ENCODE measurements at places on chromosomes 1 and 21.

- no peak for DNase-seq
Observed at GRCh38 chr21:29704719-29705118, 235.1 kb downstream of the GRIK1 start.

DNA sequence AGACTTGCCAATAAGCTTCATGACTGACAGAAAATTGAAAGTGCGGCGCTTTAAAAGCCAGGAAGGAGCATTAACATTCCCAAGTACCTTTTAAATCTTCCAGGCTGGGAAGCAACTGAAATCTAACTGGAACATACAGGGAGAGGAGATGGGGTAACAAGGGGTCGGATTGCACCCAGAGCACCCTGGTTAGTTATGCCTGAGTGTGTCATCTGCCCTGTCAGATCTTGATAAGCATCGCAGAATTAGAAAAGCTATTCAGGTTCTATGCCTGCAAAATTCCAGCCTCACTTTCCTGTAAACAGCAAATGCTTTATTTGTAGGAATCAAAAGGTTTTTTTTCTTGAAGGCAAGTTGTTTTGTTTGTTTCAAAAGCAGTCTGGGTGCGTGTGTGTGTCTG lies 58.5 kb downstream of the SERBP1 start:
- DNase-seq, result no peak

GRCh38 chr21:28334407-28334806 lies 658.3 kb downstream of the LTN1 start:
- no peak for DNase-seq

- no peak for DNase-seq
Observed at GRCh38 chr1:8122477-8123407, 96.6 kb upstream of the ERRFI1 start.

DNA sequence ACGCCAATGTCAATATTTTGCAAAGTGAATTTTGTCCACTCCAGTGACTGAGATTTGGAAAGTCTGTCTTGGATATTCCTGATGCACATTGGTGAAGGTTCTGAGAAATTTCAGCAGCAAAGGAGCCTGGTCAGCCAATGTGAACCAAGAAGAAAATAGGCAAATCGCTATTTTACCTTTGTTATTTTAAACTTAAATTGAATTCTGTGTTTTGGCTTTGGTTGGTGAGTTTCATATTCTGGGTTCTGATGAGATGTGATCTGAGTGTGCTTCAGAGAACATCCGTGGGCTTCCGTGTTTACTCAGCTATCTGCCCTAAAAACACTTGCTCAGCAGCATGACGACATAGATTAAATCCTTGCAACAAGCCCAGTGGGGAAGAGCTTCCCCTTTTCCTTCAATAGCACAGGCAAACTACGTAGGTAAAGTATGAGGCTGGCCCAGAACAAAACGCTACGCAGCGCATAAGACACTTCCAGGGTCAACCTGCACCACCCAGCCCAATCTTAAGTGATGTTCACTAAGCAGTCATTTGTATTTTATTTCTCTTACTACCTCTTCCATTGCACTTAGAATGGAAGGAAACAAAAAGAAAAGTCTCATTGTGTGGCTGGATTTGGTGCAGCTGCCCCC lies 176.4 kb upstream of the KAZN start:
- no peak for DNase-seq

DNA sequence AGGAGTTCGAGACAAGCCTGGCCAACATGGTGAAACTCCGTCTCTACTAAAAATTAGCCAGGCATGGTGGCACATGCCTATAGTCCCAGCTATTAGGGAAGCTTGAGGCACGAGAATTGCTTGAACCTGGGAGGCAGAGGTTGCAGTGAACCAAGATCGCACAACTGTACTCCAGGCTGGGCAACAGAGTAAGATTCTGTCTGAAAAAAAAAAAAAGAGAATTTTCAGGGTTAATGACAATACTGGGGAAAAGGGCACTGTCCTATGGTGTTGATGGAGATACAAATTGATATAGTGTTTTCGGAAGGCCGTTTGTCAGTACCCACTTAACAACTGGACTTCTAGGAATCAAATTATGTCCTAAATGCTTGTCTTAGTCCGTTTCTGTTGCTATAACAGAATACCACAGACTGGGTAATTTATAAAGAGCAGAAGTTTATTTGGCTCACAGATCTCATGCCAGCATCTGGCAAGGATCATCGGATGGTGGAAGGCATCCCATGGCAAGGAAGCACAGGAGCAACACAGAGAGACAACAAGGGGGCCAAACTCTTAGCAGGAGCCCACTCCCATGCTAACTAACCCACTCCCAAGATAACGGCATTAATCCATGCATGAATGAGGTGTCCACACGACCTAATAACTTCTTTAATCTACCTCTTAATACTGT lies 41.3 kb downstream of the ZBTB8A start:
- no peak for DNase-seq

DNA sequence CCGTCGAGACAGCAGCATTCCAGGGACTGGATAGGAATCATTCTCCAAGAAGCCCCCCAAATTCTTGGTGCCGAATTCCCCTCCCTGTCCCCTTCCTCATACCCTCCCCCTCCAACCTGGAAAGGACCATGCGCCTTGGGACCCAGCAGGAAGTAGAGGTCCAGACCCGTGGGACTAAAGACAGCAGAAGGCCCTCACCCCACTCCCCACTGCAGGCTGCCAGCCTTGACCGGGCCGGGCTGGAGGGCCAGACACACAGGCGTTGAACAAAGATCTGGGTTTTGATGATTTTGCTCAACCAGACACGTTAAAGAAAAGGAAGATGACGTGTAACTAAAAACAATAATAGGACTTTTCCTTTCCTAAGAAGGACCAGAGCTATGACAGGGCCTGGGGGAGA lies 286.5 kb downstream of the NPHP4 start:
- DNase-seq, result no peak

- no peak for DNase-seq
Observed at GRCh38 chr1:185984113-185984836, 250.1 kb downstream of the HMCN1 start.

GRCh38 chr1:169115891-169116585 lies 9.5 kb downstream of the ATP1B1 start:
- DNase-seq, result peak; percentile 38

GRCh38 chr1:94235189-94236012 lies 2.0 kb downstream of the ARHGAP29 start:
- no peak for DNase-seq

- no peak for DNase-seq
Observed at GRCh38 chr1:193404236-193404635, 217.8 kb upstream of the B3GALT2 start.

DNA sequence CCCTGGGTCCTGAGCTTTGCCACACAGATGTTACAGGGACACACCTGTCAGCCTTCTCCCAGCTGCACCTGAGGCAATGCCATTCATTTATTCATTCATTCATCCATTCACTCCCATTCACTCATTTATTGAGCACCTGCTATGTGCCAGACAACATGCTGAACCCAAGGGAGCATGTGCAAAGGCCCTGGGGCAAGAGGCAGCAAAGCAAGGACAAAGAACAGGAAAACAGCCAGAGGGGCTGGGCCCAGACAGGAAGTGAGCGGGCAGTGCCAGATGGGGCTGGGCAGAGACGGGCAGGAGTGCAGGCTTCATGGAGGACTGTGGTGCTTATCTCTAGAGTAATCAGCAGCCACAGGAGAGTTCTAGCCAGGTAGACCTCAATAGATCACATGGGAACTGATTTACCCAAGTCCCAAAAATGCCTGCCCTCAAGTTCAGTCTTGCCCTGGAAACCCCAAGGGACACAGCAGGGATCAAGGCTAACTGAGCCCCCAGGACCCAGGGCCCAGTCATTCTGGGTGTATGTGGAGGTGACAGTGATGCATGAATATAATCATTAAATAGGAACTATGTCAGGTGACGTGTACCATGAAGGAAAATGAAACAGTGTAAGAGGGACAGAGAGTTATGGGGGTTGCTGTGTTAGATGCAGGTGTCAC lies 530.3 kb downstream of the MATN1 start:
- no peak for DNase-seq

DNA sequence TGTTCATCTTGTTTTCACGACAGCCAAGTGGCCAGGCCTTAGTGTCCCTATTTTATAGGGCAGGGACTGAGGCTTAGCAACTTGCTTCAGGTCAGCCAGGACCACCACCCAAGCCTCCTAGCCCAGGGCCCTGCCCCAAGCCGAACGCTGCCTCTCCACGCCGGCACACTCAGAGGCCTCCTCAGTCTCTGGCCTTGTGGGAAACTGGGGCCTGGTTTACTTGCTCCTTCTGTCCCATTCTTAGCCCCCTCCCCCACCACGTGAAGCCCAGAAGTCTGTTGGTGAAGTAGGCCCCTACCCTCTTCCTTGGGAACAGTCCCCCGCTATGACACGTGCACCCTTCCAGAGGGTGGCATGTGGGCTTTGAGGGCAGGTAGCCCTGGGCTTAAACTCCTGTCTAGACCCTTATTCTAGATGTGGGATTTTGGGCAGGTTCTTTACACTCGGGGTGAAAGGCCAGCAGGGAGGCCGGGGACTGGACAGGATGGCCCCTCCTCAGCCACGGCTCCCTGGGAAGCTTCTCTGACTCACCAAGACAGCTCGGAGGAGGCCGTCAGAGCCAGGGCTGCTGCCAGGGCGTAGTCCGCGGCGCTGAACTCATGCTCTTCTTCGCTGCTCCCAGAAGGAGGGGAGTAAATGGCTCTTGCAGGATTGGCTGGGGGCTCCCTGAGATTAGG lies 4.3 kb downstream of the MYOM3 start:
- no peak for DNase-seq

DNA sequence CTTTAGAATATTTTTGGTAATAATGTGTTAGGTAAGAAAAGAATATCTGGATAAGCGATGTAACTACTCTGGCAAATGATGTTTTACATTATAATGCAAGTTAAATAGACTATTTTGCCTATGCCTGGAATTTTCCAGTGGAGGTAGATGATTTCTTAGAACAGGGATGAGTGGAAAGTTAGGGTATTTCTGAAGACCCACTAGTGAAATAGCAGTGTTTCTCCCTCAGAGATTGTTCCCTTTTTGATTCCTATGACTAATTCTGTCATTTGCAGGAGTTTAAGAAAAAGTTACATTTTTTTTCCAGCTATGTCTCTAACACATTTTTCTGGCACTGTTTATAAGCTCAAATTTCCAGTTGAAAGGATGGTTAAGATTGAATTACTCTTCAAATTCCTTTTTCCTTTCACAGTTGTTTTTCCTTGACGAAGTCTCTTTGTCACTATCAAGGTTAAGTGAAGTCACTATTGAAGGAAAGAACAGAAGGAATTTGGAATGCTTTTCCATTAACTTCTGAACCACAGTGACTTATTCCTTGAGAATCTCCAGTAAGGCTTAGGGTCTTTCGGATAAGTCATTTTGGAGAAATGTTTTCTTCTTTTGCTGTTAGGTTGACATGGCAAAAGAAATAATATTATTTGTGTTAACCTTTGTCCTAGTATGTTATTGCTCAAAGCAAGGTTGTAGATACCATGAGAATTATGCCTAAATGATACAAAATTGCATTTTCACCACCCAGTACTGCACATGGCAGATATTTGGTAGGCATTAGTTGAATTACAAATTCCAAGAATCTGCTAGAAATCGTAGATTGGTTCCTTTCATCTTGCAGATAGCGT lies 42.9 kb upstream of the ZNF326 start:
- no peak for DNase-seq

GRCh38 chr1:207186503-207186902 lies 82.5 kb downstream of the C4BPA start:
- no peak for DNase-seq

- no peak for DNase-seq
Observed at GRCh38 chr1:47580451-47580995, 142.7 kb downstream of the FOXD2 start.

- no peak for DNase-seq
Observed at GRCh38 chr1:155085504-155086127, 7.0 kb downstream of the EFNA3 start.

- no peak for DNase-seq
Observed at GRCh38 chr1:233972563-233972950, 68.1 kb downstream of the SLC35F3 start.

GRCh38 chr1:155929057-155929456 lies 5.2 kb downstream of the KHDC4 start:
- DNase-seq, result no peak

GRCh38 chr1:98110674-98111073 lies 189.8 kb upstream of the DPYD start:
- no peak for DNase-seq

- DNase-seq, result no peak
Observed at GRCh38 chr1:89206373-89206772, 7.6 kb upstream of the GBP4 start.

DNA sequence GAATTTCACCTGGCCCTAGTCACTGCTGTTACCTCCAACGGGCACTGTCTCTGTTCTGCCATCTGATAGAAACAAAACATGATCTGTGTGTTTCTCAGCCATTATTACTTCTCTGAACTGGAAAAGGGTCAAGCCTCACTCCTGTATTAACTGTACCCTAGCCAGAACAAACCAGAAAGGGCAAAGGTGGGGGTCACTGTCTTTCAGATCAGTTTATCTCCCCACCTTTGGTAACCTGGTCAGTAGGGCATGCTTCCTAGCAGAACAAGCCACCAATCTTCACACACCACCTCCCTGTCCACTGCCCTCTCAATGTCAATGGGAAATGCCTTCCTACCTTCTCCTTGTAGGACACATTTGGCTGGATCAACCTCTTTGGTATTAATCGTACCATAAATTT lies 3.9 kb downstream of the TRIM45 start:
- no peak for DNase-seq
